ENCODE measurements at places on chromosomes 6 and 20. TPM values are rescaled to one million over a fixed set of nuclear protein-coding genes. Genes with fewer than 3 reads are reported as not detected.

Gene E2F3
- total RNA-seq: 17.1 TPM

Gene DSP
- 471 TPM for total RNA-seq

Gene TTBK1
- 0.07 TPM for total RNA-seq

GRCh38 chr6:36610041-36610955 lies 16.1 kb downstream of the SRSF3 start:
- peak; percentile 9 for DNase-seq

- DNase-seq: no peak
Observed at GRCh38 chr6:94254689-94255088, 835.3 kb upstream of the EPHA7 start.

DNA sequence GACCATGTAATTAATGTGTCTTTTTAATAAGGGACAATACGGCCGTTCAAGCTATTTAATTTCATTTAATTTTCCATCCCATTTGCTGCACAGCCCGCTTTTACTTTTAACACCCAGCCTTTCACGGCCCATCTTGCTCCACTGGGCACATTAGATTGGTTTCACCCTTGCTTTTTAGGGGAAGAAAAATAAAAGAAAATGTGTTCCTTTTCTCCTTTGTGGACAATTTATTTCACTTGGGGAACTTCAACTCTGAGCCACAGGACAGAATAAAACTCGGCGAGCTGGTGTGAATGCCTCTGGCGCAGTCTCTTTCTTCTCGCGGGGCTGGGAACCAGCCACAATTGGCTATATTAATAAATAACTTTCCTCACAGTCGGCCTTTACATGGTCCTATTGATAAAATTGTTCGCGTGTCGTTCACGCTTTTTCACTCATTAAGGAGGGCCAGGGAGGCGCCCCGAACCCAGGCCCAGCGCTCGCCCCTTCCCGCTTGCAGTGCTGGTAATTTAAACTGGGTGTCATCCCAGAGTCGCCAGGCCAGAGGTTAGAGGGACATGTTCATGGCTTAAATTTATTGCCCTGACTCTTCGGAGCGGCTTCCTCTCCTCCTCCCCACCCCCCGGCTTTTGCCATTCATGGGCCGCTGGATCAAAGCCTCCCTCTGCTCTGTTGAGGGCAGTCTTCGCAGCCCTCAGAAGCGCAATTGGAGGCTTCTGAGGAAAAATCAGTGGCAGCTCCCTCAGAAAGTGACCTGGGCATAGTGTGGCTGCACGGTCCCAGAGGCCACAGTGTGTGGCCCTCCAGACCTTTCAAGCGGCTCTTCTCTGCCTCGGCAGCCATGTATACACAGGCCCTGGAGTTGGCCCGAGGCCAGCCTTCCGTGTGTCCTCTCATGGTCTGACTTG lies 2.2 kb upstream of the PRDM13 start:
- no peak for DNase-seq

DNA sequence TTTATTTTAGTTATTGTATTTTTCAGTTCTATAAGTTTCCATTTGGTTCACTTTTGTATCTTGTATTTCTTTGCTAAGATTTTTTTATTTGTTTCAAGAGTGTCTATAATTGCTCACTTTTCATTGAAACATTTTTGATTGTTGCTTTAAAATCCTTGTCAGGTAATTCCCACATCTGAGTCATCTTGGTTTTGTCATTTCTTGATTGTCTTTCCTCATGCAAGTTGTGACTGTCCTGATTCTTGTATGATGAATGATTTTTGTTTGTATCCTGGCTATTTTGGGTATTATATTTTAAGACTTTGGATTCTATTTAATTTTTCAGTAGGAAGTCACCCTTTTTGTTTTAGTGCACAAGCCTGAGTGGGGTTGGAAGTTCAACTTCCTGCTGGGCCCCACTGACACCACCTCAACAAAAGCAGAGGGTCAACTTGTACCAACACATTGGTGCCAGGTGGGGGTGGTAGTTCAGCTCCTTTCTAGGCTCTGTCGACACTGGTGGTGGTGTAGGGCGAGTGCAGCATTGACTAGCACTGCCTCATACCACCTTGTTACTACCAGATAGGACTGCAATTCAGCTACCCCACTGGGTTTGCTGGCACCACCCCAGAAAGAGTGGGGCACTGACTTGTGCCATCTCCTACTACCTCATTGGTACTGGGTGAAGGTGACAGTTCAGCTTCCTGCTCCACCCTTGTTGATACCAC lies 8.8 kb downstream of the RSPH3 start:
- no peak for DNase-seq

GRCh38 chr6:113428702-113429101 lies 428.4 kb upstream of the MARCKS start:
- no peak for DNase-seq

DNA sequence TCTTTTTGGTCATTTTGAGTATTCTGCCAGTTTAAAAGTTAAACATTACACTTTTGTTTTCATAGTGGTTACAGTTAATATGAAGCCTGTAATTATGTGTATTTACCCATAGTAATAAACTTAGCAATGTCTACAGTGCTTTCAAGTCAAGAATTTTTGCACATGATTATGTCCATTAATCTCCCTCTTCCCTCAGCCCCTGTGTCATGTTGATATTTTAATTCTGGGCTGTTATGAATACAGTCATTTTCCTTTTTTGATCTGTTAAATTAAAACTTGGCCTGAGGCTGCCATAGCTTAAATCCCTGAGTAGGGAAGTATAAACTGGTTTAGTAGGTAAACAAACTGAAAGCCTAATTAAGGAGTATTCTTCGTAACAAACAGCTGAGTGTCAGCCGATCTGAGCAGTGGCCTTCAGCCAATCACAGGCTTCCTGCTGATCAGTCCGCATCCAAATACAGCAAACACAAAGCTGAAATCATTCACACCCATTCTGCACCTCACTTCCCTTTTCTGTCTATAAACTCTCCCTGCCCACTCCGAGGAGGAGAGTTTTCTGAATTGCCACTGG lies 9.5 kb upstream of the SFT2D1 start:
- no peak for DNase-seq

GRCh38 chr6:148974351-148974750 lies 227.5 kb downstream of the UST start:
- no peak for DNase-seq

DNA sequence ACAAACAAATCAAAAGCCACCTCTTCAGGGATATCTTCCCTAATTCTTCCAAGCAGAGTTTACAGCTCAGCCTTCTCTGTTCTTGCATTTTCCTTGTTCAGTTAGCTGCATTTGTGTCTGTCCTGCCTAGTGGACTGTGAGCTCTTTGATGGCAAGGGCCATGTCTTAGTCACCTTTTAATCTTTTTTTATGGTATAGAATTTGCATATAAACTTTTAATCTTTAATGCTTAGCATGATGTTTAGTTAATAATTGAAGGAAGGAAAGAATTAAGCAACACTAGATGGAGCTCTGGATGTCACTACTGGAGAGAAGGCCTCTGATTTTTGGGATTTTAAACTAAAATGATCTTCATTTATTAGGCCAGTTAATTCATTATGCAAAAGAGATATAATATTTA lies 12.1 kb downstream of the PPP2R5D start:
- no peak for DNase-seq

Measured in chondrocyte (in vitro differentiated cells).